ENCODE measurements at places on chromosomes 3 and 15. TPM values are rescaled to one million over a fixed set of nuclear protein-coding genes. Genes with fewer than 3 reads are reported as not detected.

Gene STARD9
- 4.0 TPM for total RNA-seq

DNA sequence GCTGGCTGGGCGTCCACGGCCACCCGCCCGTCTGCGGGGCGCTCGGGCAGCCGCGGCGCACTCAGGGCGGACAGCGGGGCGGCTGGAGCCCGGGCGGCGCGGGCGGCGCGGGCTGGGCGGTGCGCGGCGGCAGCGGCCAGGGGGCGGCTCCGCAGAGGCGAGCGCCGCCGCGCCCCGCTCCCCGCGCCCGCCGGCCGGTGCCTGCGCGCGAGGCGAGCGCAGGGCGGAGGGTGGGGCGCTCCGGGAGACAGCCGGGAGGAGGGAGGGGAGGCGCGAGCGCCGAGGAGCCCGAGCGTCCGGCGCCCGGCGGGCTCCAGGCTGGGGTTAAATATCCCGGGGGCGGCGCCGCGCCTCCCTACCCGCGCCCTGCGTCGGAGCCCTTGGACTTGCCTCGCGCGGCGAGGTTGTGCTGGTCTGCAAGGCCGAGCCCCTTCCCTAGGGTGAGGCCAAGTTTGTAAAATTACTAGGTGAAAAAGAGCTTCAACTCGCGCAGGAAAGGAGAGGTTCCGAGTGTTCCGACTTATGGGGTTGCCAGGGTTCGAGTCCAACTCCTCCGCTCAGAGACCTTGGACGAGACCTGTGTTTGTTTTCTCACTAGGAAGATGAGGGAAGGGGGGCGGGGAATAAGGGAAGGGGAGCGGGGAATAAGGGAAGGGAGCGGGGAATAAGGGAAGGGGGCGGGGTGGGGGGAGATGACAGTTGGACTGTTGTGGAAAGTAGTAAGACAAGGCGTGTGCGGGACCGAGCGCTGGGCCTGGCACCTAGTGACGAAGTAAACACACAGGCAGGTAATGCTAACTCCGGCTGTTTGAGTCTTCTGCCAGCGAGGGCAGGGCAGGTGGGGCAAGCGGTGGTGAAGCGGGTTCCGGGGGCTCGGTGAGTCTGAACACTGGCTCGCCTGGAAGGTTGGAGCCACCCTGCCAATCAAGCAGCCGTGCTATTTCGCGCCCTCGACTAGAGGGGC, at the start of gene TNFAIP8L3:
Gene TNFAIP8L3 (minus strand): TSS at position 301 of the 964 bp plus-strand sequence. CDS start 311 bp downstream, outside the sequence.
- no peak for DNase-seq

GRCh38 chr3:133874344-133874743, 21.3 kb downstream of the RAB6B start:
- no peak for DNase-seq

DNA sequence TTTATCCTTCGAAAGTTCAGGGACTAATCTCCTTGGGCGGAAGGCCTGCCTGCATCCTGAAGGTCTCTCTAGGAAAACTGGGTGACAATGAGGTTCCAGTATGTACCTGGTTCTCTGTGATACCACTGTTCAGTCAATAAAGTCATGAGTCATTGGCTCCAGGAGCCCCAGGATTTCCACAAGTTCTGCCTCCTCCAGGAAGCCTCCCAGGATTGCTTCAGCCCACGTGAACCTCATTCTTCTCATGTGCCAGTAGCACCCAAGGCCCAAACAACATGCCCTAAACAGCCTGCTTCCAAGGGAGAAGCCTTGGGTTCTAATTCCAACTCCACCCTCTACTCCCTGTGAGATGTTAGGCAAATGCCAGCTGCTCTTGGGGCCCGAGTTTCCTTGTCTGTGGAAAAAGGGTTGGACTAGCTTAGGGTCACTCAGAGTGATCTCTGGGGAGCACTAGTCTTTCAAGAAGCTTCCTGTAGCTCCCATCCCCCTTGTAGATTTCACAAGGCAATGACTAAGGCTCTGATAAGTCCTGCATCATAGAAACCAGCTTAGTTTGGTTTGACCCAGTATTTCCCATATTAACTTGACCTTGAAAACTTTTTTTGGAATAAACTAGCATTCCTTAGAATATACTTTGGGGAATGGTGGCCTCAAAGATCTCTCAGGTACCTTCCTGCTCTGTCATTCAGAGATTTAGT, 118.3 kb upstream of the ATP2B2 start:
- DNase-seq: no peak

DNA sequence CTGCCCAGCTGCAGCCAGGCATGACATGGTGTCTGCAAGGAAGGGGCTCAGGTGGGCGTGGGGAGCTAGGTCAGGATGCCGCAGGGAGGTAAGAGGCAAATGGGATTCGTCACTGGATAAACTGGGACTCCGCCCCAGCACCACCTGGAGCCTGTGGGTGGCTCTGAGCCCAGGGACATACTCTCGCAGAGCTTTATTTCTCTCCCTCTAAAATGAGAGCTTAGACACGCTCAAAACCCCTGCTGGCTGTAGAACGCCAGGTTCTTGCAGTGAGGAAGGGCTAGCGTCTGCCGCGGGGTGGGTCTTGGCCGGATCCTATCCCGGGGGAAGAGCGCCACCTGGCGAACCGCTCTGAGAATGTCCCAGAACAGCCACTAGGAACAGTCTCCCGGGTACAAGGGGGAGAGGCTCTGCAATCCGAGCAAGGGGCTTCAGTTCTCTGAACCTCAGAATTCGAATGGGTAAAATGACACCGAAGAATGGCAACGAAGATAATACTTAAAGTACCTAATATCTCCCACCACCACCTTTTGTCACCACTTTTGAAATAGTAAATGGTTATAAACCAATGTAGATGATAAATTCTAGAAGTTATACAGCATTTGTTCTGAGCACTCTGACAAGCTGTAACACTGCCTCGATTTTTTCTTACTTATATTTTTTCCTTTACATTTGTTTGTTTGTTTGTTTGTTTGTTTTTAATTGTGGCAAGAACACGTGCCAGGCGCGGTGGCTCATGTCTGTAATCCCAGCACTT, 53.2 kb upstream of the SRGAP3 start:
- DNase-seq: peak; percentile 95
